ENCODE measurements at places on chromosomes 3 and 15. TPM values are rescaled to one million over a fixed set of nuclear protein-coding genes. Genes with fewer than 3 reads are reported as not detected.

The CHRNB4 gene
- polyA plus RNA-seq, result not detected

The MYLK gene
- polyA plus RNA-seq, result 68.0 TPM

The PPP2R3A gene
- polyA plus RNA-seq, result 2.8 TPM

The CLDN16 gene
- polyA plus RNA-seq, result not detected

The CRYBG3 gene
- polyA plus RNA-seq, result 5.7 TPM

The OGG1 gene
- 20.0 TPM for polyA plus RNA-seq

The RHCG gene
- polyA plus RNA-seq, result 0.19 TPM

The PARP15 gene
- polyA plus RNA-seq, result 1.3 TPM

- H3K4me3 ChIP-seq, result no peak overlapping the region
- H3K27ac ChIP-seq, result no peak overlapping the region
- no peaks in the 10 kb centered on the region for H3K4me1 ChIP-seq
These were observed 127.4 kb downstream of the WDR76 start for GRCh38 chr15:43954181-43954621.

- DNase-seq, result no peak
- H3K27ac ChIP-seq, result no peak overlapping the region
- H3K4me1 ChIP-seq, result peaks cover 18% of the 10 kb centered on the region
- no peaks in the 10 kb centered on the region for H3K36me3 ChIP-seq
These were observed 531.2 kb upstream of the SEMA6D start for GRCh38 chr15:47186075-47186474.

- H3K4me1 ChIP-seq, result peaks cover 51% of the 10 kb centered on the region
- peaks cover 14% of the 10 kb centered on the region for H3K27me3 ChIP-seq
- DNase-seq, result peak; percentile 34
- peak overlapping the region; percentile 72 for H3K4me3 ChIP-seq
- H3K36me3 ChIP-seq, result no peaks in the 10 kb centered on the region
- H3K27ac ChIP-seq, result peak overlapping the region; percentile 83
These were observed 1.6 kb downstream of the SHF start for GRCh38 chr15:45185903-45186770.

- no peaks in the 10 kb centered on the region for H3K4me1 ChIP-seq
- no peaks in the 10 kb centered on the region for H3K27me3 ChIP-seq
- no peak overlapping the region for H3K4me3 ChIP-seq
These were observed 53.8 kb downstream of the STAG1 start for GRCh38 chr3:136698361-136698760.

- peaks cover 37% of the 10 kb centered on the region for H3K4me1 ChIP-seq
- H3K27me3 ChIP-seq, result no peaks in the 10 kb centered on the region
- DNase-seq, result no peak
- peaks cover 69% of the 10 kb centered on the region for H3K36me3 ChIP-seq
These were observed 20.2 kb downstream of the TLE3 start for GRCh38 chr15:70077188-70078147.

DNA sequence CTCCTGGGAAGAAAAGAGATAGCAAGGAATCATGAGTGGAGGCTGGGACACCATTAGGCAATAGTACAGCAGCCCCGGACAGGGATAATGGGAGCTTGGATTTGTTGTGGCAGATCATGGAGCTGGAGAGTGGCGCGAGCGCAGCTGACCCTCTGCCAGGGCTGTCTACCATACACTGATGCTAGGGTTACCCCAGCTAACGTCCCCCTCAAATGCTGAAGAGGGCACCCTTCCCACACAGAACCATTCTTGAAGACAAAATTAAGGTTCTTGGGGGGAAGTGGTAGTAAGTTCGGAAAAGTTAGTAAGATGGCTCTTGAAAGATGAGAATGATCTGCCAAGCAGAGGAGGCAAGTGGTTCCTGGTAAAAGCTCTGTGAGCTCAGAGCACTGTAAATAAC, 61.1 kb downstream of the ST3GAL6 start:
- no peak overlapping the region for H3K4me3 ChIP-seq
- H3K27ac ChIP-seq, result no peak overlapping the region
- no peaks in the 10 kb centered on the region for H3K27me3 ChIP-seq
- peaks cover 6% of the 10 kb centered on the region for H3K36me3 ChIP-seq
- DNase-seq, result no peak

DNA sequence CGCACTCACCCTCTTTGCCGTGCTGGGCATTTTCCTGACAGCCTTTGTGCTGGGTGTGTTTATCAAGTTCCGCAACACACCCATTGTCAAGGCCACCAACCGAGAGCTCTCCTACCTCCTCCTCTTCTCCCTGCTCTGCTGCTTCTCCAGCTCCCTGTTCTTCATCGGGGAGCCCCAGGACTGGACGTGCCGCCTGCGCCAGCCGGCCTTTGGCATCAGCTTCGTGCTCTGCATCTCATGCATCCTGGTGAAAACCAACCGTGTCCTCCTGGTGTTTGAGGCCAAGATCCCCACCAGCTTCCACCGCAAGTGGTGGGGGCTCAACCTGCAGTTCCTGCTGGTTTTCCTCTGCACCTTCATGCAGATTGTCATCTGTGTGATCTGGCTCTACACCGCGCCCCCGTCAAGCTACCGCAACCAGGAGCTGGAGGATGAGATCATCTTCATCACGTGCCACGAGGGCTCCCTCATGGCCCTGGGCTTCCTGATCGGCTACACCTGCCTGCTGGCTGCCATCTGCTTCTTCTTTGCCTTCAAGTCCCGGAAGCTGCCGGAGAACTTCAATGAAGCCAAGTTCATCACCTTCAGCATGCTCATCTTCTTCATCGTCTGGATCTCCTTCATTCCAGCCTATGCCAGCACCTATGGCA, 41.1 kb upstream of the CSTA start:
- H3K4me3 ChIP-seq, result no peak overlapping the region
- H3K36me3 ChIP-seq, result no peaks in the 10 kb centered on the region
- no peaks in the 10 kb centered on the region for H3K4me1 ChIP-seq
- no peak for DNase-seq
- H3K27ac ChIP-seq, result no peak overlapping the region

GRCh38 chr15:92304223-92304975, 89.3 kb upstream of the ST8SIA2 start:
- H3K27me3 ChIP-seq, result peaks cover 16% of the 10 kb centered on the region
- H3K36me3 ChIP-seq, result no peaks in the 10 kb centered on the region
- DNase-seq, result no peak
- no peaks in the 10 kb centered on the region for H3K4me1 ChIP-seq
- no peak overlapping the region for H3K4me3 ChIP-seq
- no peak overlapping the region for H3K27ac ChIP-seq

GRCh38 chr3:17765819-17766472, 23.5 kb upstream of the TBC1D5 start:
- H3K4me3 ChIP-seq, result no peak overlapping the region
- no peaks in the 10 kb centered on the region for H3K36me3 ChIP-seq
- no peaks in the 10 kb centered on the region for H3K27me3 ChIP-seq
- no peak overlapping the region for H3K27ac ChIP-seq
- DNase-seq, result no peak

GRCh38 chr15:66993874-66994696, 71.3 kb upstream of the SMAD3 start:
- H3K27me3 ChIP-seq, result no peaks in the 10 kb centered on the region
- no peak overlapping the region for H3K4me3 ChIP-seq
- no peaks in the 10 kb centered on the region for H3K36me3 ChIP-seq
- H3K4me1 ChIP-seq, result no peaks in the 10 kb centered on the region
- no peak for DNase-seq

DNA sequence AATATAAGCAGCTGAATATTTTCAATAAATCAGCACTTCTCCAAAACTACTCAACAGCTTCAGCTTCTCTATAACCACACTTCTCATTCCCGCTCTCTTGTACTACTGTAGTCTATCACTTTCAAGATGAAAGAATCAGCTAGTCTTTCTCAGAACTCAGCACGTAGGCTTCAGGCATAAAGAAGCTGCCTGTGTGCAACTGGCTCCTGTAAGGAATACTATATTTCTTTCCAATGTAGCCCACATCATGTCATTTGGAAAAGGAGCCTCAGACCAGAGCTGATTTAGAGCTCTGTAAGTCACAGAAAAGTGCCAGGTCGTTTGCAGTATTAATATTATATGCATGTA, 62.3 kb downstream of the FMN1 start:
- H3K36me3 ChIP-seq, result no peaks in the 10 kb centered on the region
- H3K27ac ChIP-seq, result no peak overlapping the region
- no peaks in the 10 kb centered on the region for H3K27me3 ChIP-seq
- no peak overlapping the region for H3K4me3 ChIP-seq
- DNase-seq, result no peak

GRCh38 chr3:6392123-6392522, 468.8 kb upstream of the GRM7 start:
- no peak for DNase-seq
- no peaks in the 10 kb centered on the region for H3K4me1 ChIP-seq
- H3K27me3 ChIP-seq, result no peaks in the 10 kb centered on the region
- H3K4me3 ChIP-seq, result no peak overlapping the region
- no peaks in the 10 kb centered on the region for H3K36me3 ChIP-seq
- no peak overlapping the region for H3K27ac ChIP-seq

- DNase-seq, result no peak
- H3K27ac ChIP-seq, result no peak overlapping the region
- no peaks in the 10 kb centered on the region for H3K36me3 ChIP-seq
- H3K4me1 ChIP-seq, result no peaks in the 10 kb centered on the region
- H3K4me3 ChIP-seq, result no peak overlapping the region
These were observed 134.0 kb downstream of the MFSD1 start for GRCh38 chr3:158935846-158936245.

DNA sequence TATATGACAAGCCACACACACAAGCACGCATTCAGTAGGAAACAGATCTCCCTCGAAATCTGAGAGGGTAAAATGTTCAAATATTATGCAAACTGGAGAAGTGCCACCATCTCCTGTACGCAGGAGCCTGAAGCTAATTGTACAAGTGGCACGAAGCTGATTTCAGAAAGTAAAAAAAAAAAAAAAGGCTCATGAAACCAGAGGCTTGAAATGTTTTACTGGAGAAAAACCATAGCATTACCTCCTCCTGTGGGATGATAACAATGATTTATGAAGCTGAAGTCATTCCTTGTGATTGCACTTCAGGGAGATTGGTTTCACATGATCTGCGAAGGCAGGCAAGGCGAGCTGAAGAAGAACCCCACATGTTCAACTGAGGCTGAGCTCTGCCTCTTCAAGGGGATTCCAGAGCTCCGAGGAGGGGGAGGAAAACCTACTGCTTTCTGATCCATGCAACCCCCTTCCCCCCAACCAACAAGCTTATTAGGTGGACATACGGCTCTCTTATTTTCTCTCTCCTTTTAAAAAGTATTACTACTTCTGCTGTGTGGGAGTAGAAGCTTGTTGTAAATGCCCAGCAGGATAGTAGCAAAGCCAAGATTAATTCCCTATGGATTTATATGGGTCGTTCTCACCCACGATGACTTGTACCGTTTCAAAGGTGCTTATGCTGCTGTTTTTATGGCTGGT, 101.1 kb downstream of the GREM1 start:
- no peaks in the 10 kb centered on the region for H3K4me1 ChIP-seq
- no peaks in the 10 kb centered on the region for H3K27me3 ChIP-seq
- no peak overlapping the region for H3K27ac ChIP-seq
- no peaks in the 10 kb centered on the region for H3K36me3 ChIP-seq

Data from stomach (tissue), 19 donors.